ENCODE measurements at places on chromosomes 2 and 18.

- no peak for DNase-seq
Observed at GRCh38 chr2:230937362-230937761, 12.3 kb upstream of the GPR55 start.

DNA sequence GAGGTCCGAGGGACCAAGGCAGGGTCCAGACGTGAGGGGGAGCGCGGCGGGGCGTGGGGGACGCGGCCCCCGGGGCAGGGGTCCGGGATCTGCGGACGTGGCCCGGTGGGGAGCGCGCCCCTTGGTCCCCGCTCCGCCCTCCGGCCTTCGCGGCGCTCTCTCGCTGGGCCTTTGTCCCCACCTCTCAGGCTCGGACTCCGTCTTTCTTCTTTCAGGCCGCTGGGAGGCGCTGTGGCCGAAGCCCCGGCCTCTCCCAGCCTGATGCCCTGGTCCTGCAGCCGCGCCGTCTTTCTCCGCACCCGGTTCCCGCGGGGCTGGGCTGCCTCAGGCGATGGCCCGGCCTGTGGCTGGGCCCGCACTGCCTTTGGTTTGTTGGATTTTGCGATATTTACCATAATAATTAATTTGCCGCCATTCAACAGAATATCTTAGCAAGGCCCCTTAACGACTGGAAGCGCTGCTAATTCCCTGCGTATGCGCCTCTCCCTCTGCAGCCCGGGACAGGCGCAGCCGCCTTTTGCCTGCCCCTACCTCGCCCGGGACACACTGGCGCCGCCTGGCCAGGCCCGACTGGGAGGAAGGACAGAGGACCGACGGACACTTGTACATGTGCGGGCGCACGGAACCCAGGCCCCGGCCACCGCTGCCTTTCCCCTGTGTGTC is 10.8 kb downstream of the SIX3 start:
- DNase-seq: peak; percentile 41

- no peak for DNase-seq
Observed at GRCh38 chr2:206311026-206311425, 36.6 kb downstream of the ZDBF2 start.

- DNase-seq: peak; percentile 22
Observed at GRCh38 chr2:240565333-240566202, 2.7 kb upstream of the RNPEPL1 start.

GRCh38 chr2:178128836-178129630 is 16.8 kb downstream of the RBM45 start:
- DNase-seq: no peak

GRCh38 chr18:46581648-46582047 is 75.4 kb downstream of the LOXHD1 start:
- DNase-seq: no peak
